Endothelial cell (in vitro differentiated cells): ENCODE measurements at places on chromosomes 13 and 19.
A peak's percentile ranks its signal among the peaks of the same experiment; 100 is the strongest.

GRCh38 chr19:48646722-48647216 is 782 bp upstream of the CA11 start:
- DNase-seq = no peak

DNA sequence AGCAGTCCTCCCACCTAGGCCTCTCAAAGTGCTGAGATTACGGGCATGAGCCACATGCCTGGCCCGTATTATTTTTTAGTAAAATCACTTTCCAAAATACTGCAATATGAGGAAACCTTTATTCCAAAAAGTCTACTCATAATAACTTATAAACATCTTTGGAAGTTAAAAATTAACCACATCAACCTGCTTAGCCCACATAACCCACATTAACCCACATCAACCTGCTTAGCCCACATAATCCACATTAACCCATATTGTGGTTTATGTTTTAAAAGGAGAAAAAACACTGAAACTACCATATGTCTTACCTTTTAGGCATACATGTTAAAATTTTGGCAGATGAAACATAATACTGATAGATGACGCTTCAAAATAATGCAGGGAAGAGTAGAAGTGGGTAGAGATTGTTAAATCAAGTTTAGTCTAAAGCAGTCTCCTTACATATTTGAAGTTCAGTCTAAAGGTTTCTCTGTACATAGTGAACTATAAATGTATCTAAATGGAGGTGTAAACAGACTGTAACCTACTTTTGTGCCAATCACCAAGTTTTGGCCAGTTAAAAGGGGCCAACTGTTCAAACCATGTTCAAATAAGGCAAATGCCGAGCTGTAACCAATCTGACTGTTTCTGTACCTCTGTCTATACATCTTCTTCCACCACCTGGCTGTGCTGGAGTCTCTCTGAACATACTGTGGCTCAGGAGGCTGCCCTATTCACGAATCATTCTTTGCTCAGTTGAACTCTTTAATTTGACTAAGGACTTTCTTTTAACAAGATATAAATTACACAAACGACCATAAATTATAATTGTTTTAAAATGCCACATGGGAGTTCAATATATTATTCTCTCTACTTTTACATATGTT is 14.5 kb downstream of the KPNA3 start:
- DNase-seq = no peak

GRCh38 chr13:49997955-49998354 is 1.1 kb downstream of the TRIM13 start:
- DNase-seq = no peak

- no peak for DNase-seq
These were observed 1131.3 kb upstream of the PRR20A start for GRCh38 chr13:56009418-56009817.

DNA sequence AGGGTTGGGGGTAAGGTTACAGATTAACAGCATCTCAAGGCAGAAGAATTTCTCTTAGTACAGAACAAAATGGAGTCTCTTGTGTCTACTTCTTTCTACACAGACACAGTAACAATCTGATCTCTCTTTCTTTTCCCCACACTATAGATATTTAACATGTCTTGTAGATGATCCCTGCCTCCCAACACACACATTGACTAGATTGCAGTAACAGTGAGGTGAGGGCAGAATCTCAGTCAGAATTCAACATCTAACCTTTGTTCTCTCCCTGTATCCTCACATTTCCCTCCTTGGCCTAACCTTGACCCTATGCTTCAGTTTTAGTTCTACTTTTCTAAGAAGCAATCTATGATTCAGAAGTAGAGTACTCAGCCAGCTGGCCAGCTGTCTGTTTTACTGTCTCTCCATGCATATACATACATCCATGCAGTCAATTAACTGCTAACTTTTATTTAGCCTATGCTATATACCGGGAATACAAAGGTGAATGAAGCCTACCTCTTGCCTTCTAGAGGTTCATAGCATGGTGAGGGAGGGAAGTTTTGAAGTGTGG is 18.1 kb downstream of the DNAJC15 start:
- no peak for DNase-seq

- DNase-seq = peak; percentile 44
These were observed 1180.1 kb upstream of the ATXN8OS start for GRCh38 chr13:68927387-68928026.

- no peak for DNase-seq
These were observed 263.5 kb downstream of the FOXO1 start for GRCh38 chr13:40402931-40403431.
